Fibroblast of skin of back (primary cell): ENCODE measurements at places on chromosomes 6 and 20.

DNA sequence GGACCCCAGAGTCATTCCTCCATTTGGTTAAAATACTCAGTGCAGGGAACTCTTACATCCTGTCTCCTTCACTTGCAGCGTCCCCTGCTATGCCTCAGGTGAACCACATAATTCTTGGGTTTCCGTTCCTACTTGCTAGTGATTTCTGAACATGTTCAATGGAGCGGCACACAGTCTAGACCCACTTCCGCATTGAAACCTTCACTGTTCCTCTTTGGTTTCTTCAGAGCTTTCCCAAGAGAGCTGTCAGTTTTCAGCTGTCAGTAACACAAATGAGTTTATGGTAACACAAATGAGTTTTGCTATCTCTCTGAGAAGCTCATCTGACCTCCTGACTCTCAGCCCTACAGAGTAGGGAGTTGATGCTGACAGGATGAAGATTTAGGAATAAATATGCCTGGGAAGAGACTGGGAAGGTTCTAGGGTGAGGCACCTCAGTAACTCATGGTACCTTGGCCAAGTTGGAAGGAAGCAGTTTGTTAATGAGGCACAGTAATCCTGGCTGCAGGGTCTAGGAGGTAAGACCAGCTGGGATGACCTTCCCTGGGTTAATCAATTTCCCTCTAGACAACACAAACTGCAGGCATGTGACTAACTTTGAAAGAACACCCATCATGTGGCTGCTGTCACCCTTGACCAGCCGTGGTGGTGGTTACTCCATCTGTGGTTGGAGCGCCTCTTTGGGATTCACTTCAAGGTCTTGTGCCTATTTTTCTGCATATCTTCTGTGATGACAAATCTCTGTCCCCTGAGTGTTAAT, 5.4 kb downstream of the SYS1 start:
- DNase-seq = no peak

- DNase-seq = no peak
Observed at GRCh38 chr6:169008641-169009257, 244.9 kb downstream of the THBS2 start.

DNA sequence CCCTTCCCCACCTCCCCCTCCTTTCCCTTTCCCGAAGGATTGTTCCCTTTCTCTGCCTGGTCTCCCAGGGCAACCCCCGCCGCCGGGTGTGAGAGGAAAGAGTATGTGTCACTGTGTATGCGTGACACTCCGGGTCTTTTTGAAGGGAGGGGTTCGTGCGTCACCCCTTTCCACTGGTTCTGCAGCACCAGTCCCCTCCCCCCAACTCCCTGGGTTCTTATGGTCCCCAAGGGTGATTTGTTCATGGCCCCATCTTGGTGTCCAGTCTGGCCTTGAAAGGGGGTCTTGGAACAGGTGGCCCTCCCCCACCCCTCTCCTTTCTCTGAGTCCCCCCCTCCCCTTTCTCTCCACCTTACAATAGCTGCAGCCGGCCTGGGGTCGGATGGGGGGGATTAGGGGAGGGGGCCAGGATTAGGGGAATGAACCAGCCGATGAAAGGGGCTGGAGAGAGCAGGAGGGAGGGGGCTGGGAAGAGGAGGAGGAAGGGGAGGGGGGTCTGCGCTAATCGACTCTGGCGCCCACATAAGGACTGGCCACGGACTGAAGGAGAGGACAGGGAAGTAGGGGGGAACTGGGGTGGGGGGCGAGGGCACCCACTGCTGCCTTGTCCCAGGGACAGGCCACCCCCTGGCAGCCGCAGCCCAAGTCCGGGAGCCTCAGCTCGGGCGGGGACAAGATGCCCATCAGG, 1.3 kb upstream of the RING1 start:
- DNase-seq = peak; percentile 87

DNA sequence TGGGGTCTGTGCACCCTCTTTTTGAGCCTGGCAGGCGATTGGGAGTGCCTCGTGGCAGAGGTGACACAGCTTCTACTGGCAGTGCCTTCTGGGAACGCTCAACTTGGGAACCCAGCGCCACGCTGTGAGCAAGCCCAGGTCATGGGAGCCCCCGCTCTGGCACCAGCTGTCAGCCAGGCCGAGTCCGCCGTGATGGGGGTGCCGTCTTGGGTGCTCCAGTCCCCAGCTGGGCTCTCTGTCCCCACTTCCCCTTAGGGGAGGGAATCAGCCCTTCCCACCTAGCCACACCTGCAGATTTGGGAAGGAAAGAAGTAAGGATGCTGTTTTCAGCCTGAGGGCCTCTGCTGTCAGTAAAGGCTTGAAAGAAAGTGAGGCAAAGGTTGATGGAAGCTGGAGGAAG, 31.0 kb upstream of the NTSR1 start:
- DNase-seq = no peak

DNA sequence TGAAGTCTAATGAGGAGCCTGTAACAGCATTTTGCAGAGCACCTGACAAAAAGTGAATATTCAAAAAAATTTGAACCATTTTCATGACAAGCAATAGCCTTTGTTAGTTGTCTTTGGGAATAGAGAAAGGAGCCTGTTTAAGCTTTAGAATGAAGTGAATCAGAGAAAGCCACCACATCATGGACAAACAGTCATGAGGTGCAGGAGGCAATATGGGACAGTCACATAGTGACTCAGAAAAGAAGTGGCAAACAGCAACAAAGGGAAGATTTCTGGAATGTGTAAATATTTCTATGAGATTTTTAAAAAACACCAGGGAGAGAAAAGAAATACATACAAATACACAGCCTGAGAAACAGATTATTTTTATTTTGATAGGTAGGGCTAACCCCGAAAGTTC, 6.6 kb downstream of the KLHL31 start:
- peak; percentile 16 for DNase-seq

DNA sequence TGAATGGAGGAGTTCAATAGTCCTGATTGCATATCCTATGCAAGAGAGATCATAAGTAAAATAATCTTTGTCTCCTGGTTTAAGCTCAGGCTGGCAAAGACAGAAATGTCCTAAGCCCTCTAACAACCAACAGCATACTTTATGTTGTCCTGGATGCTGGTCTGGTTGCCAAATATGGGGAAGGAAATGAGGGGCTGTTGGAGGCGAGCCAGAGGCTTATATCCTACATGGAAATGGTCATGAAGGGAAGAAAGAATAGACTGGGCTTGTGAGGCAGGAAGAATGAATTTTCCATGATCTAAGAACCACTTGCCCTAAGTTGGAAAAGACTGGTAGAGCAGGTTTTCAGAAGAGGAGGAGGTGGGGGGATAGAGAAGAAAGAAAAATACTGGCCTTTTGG, 237.1 kb downstream of the SMOC2 start:
- no peak for DNase-seq

DNA sequence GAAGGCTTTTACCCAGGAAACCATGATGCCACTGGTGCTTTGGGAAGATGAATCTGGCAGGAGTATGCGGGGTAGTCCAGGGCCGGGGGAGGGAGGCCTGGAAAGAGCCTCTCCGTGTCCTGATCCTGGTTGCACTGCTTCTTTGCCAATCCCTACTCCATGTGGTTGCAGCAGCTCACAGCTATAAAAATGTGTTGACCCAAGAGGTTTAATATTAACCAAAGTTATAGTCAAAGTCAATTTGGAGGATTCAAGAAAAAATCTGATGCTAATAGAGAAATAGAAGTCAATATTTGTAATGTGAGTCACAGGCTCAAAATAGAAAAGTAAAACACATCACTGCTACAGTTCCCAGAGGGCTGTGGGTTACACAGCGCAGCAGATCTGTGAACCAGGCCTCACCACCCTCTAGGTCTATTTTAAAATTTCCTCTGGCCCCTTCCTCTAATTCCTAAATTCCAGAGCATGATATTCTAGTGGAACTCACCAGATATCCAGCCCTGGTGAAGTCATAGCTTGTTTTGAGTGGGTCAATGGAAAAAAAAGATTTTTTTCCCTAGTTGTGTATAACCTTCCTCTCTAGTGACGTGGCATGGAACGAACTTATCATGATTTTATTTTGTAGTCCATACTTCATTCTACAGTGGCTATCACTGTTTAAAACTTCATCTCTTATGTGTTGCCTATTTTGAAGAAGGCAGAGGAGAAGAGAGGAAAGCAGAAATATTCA, 63.2 kb upstream of the BMP2 start:
- DNase-seq = peak; percentile 88

DNA sequence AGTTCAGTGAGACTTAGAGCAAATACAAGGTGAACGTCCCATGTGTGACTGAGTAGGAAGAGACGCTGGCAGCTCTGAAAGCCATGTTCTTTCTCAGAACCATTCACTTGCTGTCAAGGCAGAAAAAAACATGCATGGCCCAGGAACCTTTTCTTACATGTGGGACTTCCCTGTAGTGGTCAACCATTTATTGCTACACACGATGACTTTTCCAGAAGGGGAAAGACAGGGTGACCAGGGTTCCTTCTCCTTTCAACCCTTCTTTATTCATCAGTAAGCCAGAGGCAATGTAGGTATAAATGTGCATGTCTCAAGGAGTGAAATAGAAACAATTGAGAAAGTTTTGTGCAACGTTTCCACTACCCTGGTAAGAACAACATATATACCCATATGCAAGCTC, 189.0 kb downstream of the NFATC2 start:
- no peak for DNase-seq

GRCh38 chr6:104885518-104886043, 25.9 kb upstream of the HACE1 start:
- DNase-seq = no peak

DNA sequence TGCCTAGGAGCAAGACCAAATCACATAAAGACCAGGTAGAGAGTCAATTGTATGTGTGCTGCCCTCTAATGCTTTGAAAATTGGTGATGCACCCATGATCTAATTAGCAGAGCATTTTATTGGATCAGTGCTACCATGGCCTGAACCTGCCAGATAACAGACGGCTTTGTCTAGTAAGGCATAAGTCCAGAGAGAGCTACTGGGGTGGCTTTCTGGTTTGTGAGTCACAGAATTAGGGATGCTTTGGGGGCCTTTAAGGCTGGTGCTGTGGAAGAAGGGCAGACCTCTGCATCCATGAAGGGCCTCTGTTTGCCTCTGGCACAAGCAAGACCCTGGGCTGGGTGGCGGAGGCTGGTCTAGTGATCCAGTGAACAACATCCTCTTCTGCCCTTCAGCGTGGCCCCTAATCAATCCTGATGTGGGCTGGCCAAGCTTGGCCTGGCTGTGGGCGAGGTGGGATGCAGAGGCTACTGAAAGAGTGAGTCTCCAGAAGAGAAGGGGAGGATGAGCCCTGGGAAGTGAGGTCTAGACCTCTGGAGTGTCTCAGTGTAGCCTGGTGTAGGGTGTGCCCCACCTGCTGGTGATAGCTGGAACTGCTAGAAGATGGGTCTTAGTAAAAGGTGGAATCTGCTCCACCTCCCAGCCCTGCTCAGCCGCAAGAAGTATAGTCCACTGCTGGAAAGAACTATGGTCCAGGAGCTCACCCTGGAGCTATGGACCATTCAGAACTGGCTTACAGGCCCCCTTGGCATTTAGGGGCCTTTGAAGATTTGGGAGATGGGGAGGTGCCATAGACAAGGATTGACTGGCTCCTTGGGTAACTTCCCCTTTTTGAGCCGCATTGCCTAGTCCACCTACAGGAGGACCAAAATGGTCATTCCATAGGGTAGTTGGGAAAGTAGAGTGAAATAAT, 36.7 kb upstream of the AAR2 start:
- DNase-seq = peak; percentile 71

DNA sequence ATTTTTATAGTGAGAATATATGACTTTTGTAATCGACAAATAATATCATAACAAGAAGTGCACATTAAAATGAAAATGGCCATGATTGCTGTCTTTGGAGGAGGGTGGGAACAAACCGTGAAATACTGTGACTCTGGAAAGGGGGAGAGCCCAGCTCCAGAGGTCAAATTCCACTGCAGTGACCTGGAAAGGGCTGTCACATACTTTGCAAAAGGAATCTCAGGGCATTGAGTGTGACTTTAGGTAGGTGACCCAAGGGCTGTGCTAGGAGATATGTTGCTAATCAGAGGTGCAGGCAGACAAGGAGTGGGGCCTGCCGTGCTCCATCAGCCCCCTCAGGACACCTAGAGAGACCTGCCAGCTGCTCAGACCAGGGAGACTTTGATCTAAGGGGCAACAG, 28.1 kb upstream of the BMP7 start:
- no peak for DNase-seq
